ENCODE measurements at places on chromosomes 1 and 21.

DNA sequence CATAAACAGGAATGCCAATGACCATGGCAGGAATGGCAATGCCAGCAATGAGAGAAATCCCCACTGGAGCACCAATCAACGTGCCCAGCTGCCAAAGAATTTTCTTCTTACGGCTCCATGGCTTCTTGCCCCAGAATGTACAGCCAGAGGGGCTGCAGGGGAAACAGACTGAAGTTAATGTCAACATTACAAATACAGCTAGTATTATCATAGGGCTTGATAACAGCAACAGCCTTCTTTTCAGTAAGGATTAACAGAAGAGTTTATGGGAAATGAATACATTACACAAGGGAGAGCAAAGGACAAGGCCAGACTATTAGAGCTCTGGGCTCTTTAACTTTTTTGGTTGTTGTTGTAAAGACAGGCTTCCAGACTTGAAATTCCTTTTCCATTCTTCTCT, 18.2 kb downstream of the RNF19B start:
- no peak for DNase-seq

- no peak for DNase-seq
Observed at GRCh38 chr1:43232074-43232473, 37.7 kb upstream of the TMEM125 start.

DNA sequence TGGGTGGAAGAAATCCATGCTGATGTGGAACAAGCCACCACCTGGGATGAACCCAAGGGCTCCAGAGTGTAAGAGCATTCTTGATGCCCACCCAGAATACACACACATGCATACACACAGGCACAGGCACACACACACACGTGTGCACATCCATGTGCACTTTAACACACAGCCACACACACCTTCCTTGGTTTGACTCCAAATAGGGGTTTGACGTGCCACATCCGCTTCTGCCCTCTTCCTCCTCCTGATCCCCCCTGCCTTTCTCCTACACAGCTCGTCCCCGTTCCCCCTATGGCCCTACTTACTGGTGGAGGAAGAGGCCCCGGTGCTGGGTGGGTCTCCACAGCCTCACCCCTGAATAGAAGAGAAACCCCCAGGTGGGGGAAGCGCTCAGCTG, 16.0 kb downstream of the SPATA21 start:
- DNase-seq: no peak

DNA sequence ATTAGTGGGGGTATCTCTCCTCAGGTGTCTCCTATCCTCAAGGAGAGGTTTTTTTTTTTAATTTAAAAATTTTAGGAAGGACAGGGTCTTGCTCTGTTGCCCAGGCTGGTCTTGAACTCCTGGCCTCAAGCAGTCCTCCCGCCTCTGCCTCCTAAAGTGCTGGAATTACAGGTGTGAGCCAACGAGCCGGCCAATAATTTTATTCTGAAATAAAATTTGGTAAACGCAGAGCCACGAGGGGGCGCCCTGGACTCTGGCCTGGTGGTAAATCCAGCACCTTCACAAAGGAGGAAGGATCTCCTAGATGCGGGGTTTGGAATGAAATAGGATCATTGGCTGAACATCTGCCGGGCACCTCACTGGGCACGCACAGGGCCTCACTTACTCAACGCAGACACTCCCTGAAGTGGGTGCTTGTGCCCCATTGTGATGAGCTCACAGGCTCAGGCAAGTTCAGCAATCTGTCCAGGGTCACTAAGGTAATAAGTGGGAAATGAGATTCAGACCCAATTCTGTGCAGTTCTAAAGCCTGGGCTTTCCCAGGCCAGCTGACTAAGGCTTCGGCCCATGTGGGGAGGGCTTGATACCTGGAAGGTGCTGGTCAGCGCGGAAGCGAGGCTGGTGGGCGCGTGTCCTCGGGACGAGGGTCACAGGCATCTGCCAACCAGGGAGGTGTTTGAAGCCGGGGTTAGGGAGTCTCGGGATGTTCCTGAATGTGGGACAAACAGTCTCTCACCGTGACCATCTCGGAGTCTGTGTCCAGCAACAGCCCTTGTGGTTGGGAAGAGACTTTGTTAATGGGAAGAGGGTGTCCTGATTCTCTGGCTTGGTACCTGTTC, 32.7 kb upstream of the ETV3 start:
- no peak for DNase-seq

- no peak for DNase-seq
Observed at GRCh38 chr21:26925636-26926035, 41.3 kb downstream of the ADAMTS5 start.

DNA sequence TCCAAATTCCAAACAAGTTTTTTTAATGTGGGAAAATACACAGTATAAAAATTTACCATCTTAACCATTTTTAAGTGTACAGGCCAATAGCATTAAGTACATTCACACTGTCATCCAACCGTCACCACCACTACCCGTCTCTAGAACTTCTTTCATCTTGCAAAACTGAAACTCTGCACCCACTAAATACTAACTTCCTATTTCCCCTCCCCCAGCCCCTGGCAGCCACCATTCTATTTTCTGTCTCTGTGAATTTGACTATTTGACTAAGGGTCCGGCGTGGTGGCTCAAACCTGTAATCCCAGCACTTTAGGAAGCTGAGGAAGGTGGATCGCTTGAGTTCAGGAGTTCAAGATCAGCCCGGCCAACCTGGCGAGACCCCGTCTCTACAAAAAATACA, 36.1 kb downstream of the CLSTN1 start:
- peak; percentile 31 for DNase-seq

GRCh38 chr1:170661646-170662411, 2.1 kb upstream of the PRRX1 start:
- DNase-seq: no peak

DNA sequence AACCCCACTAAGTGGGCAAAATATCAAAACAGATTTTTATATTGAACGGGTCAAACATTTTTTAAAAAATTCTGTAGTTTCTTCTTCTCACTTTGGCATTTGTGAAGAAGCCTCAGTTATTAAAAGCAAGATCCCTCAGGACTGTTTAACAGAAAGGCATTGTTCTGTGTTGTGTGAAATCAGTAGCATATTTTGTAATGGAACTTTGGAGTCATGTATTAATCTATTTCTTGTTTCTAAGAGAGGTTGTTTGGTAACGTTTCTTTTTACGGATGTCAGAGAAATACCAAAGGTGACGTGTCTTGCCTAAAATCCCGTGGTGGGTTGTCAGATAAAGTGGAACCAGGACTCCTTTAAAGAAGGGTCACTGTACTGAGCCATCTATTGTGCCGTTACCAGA, 23.7 kb downstream of the GPR137B start:
- no peak for DNase-seq

GRCh38 chr1:32353886-32354570, 8.3 kb downstream of the FAM229A start:
- no peak for DNase-seq

- DNase-seq: no peak
Observed at GRCh38 chr1:58779801-58780382, 4.0 kb downstream of the JUN start.

DNA sequence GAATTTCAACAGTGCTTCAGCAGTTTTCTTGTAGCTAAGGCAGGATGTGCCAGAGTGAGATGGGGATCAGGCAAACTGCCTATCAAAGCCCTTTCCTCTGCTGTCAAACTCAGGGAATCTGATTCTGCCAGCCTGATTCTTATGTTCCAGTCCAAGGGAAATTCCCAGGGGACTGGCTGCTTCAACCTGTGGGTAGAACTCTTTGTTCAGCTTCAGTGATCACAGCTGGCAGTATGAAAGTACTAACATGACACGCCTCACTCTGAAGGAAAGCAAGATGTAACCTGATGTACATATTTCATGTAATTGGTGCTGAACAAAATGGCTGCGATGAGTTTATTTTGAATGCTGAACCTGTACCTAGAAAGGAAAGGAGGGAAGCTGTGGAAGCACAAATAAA, 40.1 kb upstream of the SLC5A9 start:
- DNase-seq: no peak

DNA sequence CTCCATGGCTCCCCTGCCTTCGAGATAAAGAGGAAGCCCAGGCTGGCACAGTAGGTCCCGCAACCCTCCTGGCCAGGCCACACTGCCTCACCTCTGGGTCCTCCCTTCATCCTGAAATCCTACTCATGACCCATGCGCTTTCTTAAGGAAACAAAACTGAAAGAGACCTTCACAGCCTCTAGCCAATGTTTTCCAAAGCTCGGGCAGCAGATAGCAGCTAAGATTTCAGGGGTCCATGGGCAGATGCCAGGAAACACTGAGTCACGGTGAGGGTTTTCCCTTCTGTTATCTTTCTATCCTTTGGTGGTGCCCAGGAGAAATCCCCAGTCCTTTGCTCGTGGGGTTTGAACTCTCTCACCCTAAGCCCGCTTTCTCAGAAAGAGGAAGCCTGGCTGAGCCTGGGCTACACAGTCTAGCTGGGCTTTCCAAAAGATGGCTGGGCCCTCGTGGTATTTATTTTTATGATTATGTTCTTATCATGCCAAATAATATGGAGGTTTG, 26.6 kb downstream of the TTC39A start:
- DNase-seq: no peak

DNA sequence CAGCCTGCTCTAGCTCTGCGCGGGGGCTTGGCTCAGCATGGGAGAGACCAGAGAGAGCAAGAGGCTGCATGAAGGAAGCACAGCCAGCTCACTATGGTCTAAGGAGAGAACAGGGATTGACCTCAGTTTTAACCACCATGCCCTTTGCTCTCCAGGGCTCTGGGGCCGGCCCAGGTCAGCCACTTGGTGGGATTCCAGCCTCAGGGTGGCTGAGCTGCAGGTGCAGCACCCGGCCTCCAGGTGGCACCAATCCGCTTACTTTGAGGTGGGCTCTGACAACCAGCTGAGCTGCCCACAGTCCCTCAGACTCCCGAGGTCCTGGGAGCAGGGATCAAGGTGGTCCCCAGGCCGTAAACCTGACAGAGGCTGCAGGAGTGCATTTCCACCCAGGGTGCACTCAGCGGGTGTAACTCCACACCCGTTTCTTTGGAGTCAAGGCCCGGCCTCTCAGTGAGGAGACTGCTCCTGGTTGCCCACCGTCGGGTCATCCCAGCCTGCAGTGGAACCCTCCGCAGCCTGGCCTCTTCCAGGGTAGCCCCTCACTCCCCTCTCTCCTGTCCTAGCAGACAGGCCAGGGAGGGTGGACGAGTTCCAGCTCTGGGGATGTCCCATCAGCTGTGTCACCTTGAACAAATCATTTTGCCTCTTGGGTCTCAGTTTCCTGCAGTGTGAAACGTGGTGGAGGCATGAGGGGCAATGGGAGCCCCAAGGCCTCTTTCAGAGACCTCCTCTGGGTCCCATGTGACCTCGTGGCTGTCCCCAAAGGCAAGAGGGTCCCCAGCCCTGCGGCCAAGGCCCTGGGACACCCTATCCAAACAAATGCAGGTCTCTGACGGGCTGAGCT, 607 bp upstream of the LGR6 start:
- no peak for DNase-seq

DNA sequence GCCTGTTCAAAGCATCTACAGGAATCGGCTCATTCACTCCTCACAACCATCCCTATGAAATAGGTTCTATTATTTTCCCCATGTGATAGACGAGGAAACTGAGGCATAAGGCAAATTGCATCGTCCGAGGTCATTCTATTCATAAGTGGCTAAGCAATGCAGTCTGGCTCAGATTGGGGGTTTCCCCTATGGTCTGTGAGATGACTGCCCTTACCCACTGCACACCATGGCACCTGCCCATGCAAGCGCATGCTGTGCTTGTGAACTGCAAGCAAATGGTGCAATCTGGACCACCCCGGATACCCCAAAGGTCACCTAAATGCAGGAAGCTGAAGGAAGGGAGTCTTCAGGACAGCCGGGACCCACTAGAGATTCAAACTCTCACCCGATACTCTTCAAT, 123.4 kb upstream of the SOD1 start:
- no peak for DNase-seq

- no peak for DNase-seq
Observed at GRCh38 chr1:41355356-41355755, 5.9 kb upstream of the FOXO6 start.

DNA sequence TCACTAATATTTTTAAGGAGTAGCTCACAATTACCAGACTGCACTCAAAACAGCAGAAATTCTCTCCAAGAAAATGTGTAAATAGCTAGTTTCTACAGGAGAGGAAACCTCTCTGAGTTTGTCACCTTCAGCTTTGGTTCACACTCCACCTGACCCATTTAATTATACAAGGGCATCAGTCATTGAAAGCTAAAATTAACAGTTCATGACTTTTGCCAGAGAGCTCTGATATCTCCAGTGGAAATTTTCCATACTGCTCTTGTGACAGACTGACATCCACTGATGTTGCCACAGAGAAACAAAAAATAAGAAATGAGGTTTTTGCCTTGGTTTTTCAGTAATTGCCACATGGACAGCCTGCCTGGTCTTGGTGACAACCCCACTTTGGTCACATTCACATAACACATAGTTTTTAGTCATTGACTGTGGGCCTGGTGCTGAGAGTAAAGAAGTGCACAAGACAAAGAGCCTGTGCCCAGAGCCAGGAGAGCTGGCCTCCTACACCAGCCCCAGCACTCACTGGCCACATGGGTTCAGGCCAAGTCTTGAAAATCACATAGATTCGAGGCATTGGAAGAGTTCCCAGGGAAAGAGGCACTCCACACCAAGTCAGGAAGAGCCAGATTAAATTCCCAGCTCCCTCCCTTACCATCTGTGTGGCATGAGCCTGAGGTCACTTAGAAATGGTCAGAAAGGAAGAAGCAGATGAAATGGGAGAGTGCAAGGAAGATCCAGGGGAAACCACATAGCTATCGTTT, 13.8 kb upstream of the SIM2 start:
- DNase-seq: no peak

DNA sequence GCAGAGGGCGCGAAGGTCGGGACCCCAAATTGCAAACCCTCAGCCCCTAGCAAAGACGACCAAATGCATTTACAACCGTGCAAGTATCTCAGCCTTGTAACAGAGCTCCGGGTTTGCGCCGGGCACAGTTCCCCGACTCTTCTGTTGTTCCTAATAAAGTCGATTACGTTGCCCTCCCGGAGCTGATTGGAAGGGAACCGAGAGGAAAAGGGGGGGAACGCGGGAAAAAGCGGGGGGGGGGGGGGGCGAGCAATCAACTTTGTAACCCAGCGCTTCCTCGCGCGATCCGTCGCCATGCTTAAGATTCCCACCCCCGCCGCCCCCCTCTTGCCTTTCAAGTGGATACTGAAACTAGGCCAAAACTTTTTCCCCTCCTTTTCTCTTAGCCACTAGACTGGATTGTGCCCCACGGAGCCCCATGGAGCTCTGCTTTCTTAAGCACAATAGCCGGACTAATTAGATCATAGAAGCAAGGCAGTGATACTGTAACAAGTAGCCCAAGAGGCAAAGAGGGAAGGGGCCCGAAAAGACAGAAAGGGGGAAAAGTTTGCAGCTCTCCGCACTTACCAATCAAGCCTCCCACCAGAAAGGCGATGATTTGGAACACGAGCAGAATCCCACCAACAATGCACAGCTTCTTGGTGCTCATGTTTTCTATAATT, 565 bp downstream of the WLS start:
- DNase-seq: no peak

- no peak for DNase-seq
Observed at GRCh38 chr1:35561297-35561971, 3.8 kb downstream of the NCDN start.

DNA sequence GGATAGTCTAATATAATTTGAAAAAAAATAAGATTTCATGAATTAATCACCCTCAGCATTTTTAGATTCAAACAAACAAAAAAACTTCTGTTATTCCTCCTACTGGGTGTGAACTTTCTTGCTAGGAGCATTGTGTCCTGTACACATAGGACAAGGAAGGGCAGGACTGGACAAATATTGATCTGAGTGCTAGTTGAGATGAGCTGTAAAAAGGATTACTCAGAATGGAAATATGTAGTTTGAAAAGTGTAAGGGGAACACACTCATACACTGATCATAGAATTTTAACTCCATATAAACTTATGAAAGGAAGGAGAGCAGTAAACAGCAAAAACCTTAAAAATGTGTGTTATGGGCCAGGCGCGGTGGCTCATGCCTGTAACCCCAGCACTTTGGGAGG, 156.5 kb upstream of the ZNF648 start:
- no peak for DNase-seq

Measured in activated CD4-positive, CD25-positive, alpha-beta regulatory T cell (primary cell).